ENCODE measurements at places on chromosomes 2 and 18.

GRCh38 chr2:99928470-99929053 is 213.8 kb downstream of the AFF3 start:
- DNase-seq: no peak

- DNase-seq: no peak
Observed at GRCh38 chr2:97718942-97719341, 5.6 kb downstream of the ZAP70 start.

DNA sequence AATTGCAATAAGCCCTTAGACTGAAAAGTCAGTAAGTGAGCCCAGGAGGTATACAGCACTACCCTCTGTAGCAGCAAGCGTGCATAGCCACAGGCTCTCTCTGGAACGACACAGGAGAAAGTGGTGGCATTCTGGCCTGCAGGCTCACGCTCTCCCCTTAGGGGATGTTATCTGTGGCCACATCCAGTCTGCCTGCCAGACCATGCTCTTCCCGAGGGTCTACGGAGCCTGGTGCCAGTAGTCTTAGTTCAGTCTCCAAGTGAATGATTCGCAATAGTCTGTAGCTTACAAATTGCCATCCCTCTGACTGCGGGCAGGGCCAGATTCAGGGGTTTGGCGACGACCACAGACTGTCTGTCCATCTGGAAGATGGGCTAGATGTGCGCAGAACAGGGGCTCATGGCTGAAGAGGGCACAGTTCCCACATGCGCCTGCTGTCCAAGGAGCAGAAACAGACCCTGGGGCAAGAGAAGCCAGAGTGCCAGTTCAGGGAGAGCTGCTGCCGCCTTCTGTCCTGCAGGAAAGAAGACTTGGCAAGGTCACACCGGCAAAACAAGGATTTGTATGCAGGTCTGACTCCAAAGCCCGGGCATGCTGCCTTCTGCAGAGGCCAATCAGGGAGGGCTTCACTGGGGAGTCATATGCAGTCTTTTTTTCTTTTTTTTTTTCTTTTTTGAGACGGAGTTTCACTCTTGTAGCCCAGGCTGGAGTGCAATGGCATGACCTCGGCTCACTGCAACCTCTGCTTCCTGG is 3.5 kb upstream of the KLF11 start:
- no peak for DNase-seq

- peak; percentile 96 for DNase-seq
Observed at GRCh38 chr2:118123561-118124232, 35.4 kb downstream of the INSIG2 start.

DNA sequence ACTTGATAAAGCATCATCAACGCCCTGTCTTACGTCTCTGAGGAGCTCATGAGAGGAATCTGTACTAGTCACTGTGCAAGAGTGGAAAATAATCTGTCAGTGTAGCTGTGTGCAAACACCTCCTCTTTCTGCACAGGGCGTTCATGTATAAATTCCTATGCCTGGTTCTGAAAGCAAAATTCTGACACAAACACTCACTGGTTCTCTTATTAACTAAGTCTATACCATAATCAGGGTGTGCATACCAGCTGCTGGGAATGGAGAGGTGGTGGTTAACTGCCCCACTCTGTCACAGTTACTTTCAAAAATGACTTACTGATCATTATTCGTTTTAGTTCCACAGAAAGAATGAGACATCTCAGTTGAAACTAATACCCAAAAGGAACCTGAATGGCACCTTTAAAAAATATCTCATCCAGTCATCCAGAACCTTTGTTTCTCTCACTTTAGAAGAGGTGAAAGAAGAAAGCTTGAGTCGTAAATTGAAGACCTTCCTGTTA is 35.7 kb downstream of the STK39 start:
- DNase-seq: no peak

GRCh38 chr2:78439122-78439521 is 586.4 kb upstream of the REG3G start:
- no peak for DNase-seq

- DNase-seq: peak; percentile 27
Observed at GRCh38 chr2:140586379-140586778, 1544.4 kb downstream of the LRP1B start.

GRCh38 chr2:55843096-55843993 is 80.2 kb downstream of the EFEMP1 start:
- DNase-seq: peak; percentile 46

DNA sequence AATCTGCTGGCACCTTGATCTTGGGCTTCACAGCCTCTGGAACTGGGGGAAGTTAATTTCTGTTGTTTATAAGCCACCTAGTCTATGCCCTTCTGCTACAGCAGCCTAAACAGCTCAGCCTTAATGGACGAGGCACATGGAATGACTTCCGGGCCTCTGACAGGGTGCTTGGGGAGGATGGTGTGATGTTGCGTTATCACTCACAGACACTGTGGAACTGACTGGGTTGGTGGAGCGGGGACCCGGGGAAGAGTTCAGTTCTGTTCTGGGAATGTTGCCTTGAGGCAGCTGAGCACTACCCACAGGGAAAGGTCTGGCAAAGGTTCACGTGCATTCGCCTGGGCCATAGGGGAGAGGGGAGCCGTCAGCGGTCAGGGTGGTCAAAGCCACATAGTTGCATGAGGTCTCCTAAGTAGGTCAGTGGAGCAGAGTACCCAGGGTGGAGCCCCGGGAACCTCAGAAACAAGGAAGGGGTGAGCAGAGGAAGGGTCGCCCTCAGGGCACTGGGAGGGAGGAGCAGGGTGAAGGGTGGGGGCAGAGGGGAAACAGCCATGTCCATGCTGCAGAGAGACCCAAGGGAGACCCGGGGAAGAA is 36.2 kb downstream of the LRRFIP1 start:
- DNase-seq: no peak

DNA sequence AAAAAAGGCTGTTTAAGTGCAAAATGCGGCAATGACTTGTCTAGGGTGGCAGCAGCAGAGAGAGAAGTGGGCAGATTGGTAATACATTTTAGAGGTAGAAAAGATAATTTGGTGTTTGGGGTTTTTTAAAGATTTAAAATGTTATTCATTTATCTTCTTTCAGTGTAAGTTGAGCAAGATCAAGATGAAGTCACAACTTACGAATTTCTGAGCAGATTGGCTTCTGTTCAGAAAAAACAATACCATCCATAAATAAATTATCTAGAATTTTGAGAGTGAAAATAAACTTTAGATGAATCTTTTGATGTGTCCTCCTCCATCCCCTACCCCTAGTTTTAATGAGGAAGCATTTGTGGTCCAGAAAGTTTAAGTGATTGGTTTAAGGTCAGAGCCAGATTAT is 47.9 kb upstream of the FAM171B start:
- DNase-seq: no peak

GRCh38 chr2:86633155-86633651 is 9.5 kb upstream of the RNF103 start:
- no peak for DNase-seq

- DNase-seq: no peak
Observed at GRCh38 chr18:42583283-42583731, 532.2 kb downstream of the RIT2 start.

DNA sequence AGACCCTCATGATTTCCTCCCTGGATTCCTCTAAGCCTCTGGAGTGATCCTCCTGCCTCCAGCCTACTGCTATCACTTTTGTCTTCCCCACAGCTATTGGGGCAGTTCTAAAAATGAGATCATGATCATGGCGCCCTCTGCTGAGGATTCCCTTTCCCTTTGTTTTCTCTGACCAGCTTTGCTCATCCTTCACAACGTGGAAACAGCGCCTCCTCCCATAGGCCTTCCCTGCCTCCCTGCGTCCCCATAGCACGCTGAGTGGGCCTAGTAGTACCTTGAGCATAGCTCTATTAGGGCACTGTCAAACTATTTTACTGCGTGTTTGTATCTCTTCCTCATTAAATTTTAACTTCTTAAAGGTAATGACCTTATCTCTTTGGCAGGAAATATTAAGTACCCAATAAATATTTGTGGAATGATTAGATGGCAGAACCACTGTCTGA is 207.0 kb upstream of the FANCL start:
- DNase-seq: peak; percentile 30

GRCh38 chr2:225124311-225125017 is 82.2 kb upstream of the DOCK10 start:
- no peak for DNase-seq

DNA sequence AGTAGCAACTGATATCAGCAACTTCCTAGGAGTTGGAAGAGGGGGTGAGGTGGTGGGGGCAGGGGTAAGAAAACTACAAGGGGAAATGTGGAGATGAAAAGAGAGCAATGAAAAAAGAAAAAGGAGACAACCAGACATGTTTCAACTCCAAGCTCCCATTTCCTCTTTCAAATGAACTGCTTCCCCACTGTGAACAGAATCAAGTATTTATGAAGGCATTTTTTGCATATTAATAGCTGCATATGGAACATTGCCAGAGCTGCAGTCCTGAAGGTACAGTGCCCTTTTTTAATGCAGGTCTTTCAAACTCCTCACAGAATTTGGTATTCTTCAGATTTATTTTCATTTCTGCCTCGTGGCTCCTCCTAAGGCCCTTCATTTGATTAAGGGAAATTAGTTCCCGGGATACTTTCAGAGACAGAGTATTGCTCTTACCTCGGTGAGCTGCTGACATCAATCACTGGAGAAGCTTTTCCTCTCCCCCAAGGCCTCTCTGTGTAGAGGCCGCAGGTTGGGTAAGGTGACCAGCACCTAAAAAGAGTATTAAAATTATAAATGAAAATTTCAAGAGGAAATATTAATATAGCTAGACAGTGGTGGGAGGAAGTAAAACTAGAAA is 68.4 kb downstream of the KIAA2012 start:
- DNase-seq: no peak

DNA sequence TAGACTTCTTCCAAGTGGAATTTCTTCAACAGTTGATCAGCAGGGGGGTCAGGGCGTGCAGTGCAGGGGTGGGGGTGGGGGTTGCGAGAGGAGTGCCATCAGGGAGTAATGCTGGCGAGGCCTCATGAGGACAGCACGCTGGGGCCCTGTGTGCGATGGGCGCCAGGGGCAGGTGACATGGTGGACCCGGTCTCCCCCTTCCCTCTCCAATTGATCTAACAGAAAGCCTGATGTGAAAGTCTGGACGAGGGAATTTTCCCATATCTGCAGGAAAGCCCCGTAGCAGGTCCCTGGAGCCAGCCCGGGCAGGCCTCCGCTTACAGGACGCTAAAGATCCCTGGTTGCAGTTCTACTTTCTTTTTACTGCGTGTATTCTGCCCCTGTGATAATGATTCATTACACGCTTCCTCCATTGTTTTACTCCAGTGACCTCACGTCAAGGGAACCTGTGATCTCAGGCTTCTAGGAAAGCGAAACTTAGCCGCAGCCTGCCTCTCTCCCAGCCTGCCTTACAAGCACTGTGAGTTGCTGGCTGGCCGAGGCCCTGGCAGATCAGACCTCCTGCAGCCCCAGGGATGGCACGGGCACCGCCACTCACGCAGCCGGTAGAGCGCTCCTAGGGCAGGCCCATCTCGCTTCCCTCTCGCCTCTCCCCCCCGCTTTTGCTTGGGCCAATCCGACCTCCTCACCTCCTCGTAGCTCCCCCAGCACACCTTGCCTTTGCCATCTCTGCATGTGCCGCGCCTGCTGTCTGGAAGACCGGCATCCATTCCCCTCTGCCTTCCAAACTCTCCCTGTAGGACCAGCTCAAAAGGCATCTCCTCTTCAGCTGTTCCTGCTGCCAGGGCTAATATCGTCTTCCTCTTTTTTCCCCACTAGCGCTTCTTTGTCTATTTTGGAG is 19.2 kb downstream of the NEURL3 start:
- peak; percentile 79 for DNase-seq

GRCh38 chr2:62201307-62201706 is 5.4 kb downstream of the B3GNT2 start:
- no peak for DNase-seq

GRCh38 chr18:62572456-62572855 is 49.6 kb downstream of the ZCCHC2 start:
- DNase-seq: peak; percentile 22

GRCh38 chr2:118539290-118539689 is 308.2 kb downstream of the EN1 start:
- DNase-seq: peak; percentile 10

DNA sequence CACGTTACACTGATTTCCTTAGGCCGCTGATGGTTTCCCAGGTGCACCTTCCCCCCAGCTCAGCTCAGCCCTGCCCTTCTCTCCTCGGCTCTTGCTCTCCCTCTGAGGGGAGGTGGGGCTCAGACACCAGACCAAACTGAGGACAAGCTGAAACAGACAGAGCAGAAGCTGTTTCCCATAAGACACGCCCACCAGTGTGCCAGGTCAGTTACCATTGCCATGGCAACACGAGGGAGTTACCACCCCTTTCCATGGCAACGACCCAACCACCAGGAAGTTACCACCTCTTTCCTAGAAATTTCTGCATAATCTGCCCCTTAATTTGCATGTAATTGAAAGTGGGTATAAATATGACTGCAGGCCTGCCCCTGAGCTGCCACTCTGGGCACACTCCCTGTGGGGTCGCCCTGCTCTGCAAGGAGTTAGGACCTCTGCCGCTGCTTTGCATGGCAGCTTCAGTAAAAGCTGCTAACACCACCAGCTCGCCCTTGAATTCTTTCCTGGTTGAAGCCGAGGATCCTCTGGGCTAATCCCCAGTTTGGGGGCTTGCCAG is 120.9 kb upstream of the SMIM21 start:
- DNase-seq: no peak

GRCh38 chr18:23861805-23862470 is 152.6 kb upstream of the TTC39C start:
- DNase-seq: peak; percentile 34

DNA sequence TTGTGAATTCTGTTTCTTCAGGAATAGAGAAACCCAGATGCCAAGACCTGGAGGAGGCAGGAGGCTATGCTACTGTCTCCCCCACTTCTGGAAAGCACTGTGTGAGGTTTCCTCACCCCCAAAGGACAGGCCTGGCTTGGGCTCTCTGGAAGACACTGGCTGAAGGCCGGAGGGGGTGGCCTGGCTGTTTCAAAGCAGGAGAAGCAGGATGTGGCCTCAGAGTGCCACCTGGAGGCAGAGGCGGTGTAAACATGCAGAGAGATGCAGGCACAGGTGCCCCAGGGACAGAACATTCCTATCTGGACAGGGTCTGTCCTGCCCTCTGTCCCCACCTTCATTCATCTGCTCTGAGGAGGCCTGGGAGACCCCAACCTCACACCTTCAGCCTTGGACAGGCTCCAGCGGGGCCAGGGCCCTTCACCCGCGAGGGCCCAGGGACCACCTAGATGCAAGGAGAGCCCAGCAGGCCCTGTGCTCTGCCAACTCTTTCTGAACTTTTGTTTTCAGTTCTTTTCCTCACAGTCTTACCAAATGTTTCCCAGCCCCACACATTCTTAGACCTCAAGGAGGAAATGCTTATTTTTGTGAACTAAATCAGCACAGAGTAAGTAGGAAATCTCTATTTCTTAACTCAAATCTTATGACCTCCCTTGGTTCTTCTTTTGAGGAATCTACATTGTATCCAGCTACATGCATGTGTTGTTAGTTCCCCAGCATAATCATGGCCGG is 79.2 kb downstream of the LONRF2 start:
- DNase-seq: peak; percentile 46

GRCh38 chr2:223929571-223930102 is 15.5 kb downstream of the WDFY1 start:
- DNase-seq: no peak

GRCh38 chr18:71370671-71371445 is 1082.0 kb downstream of the SOCS6 start:
- no peak for DNase-seq

- no peak for DNase-seq
Observed at GRCh38 chr18:70754486-70754885, 465.6 kb downstream of the SOCS6 start.
